ENCODE measurements at places on chromosomes 5 and 9. TPM values are rescaled to one million over a fixed set of nuclear protein-coding genes. Genes with fewer than 3 reads are reported as not detected.
A peak's percentile ranks its signal among the peaks of the same experiment; 100 is the strongest.

KIAA0825 gene
- polyA plus RNA-seq = 0.79 TPM

CMYA5 gene
- polyA plus RNA-seq = 0.29 TPM

DNA sequence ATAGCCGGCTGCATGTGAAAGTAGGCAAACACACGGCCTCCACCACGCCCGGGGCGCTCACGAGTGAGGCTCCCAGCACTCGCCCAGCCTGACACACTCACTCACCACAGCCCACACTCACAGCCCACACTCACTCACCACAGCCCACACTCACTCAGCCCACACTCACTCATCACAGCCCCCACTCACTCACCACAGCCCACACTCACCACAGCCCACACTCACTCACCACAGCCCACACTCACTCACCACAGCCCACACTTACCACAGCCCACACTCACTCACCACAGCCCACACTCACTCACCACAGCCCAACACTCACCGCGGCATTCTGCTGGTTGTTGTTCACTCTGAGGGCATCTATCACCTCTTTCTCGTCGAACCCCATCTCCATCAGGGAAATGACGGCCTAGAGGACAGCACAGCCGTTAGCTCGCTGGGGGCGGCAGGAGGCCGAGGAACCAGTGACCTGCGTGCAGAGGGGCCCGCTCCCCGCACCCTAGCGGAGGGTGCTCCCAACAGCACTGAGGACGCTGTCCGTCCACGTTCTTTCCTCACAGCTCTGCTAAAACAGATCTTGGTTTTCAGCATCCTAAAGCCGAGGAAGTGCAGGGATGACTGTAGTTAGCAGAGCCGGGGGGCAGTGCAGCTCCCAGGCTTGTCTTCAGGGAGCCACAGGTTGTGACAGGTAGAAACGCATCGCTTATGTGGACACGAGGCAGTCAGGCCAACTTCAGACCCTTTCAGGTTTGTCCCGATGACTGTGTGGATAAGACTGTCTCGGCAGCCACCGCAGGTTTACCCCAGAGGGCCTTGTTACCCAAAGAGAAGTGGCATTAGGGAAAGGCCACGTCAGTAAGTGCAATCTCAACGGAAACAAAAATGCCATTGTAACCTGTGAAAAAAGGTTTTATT lies 21.6 kb downstream of the UBAC1 start:
- H3K4me1 ChIP-seq = no peaks in the 10 kb centered on the region
- H3K4me3 ChIP-seq = no peak overlapping the region
- H3K27ac ChIP-seq = no peak overlapping the region
- H3K36me3 ChIP-seq = peaks cover 26% of the 10 kb centered on the region
- DNase-seq = no peak

GRCh38 chr9:111983484-111983908 lies 86.9 kb downstream of the UGCG start:
- no peak for DNase-seq
- H3K36me3 ChIP-seq = no peaks in the 10 kb centered on the region
- H3K27ac ChIP-seq = no peak overlapping the region
- H3K27me3 ChIP-seq = no peaks in the 10 kb centered on the region
- no peaks in the 10 kb centered on the region for H3K4me1 ChIP-seq
- H3K4me3 ChIP-seq = no peak overlapping the region

- no peak overlapping the region for H3K4me3 ChIP-seq
- no peaks in the 10 kb centered on the region for H3K4me1 ChIP-seq
- no peaks in the 10 kb centered on the region for H3K27me3 ChIP-seq
- no peak overlapping the region for H3K27ac ChIP-seq
- DNase-seq = no peak
These were observed 22.3 kb downstream of the ATPSCKMT start for GRCh38 chr5:10227379-10227778.

GRCh38 chr5:55918087-55919035 lies 67.2 kb downstream of the IL31RA start:
- no peaks in the 10 kb centered on the region for H3K27me3 ChIP-seq
- no peak overlapping the region for H3K4me3 ChIP-seq
- DNase-seq = no peak
- H3K4me1 ChIP-seq = no peaks in the 10 kb centered on the region
- H3K36me3 ChIP-seq = no peaks in the 10 kb centered on the region

DNA sequence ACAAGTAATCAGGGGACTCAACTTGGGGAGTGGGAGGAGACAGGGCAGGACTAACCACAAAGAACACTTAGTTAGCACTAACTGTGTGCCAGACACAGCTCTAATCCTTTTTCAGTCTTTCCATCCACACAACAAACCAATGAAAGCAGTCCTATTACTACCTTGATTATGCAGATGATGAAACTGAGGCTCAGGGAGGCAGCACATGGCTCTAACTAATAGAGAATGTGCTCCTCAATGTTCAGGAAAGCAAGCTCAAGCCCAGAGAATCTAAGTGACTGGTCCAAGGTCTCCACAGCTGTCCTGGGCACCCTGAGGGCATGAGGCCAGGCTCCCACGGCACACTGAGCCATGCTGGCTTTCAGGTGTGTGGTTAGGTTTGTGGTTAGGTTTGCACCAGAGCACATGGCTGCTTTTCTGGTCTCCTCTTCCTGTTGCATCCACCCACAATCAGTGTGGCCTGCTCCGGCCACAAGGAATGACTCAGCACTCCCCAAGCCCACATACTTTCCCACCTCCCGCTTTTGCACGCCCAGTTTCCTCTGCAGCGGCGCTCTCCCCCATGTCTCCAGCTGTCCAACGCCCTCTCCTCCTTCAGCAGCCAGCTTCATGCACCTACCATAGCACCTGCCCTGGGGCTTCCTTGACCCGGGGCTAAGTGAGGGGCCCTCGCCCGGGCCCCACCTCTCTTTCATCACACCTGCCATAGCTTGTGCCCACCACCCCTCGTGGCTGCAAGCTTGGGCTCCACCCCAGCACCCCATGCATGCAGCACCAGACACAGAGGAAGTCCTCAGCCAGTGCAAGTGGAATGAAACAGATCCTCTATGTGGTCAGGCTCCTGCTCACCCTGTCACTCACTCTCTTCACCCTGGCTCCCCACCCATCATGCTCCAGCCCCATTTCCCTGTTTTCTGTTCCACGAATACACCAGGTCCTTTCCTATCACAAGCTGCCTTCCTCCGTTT lies 133.1 kb downstream of the GABBR2 start:
- no peak for DNase-seq
- H3K27ac ChIP-seq = no peak overlapping the region
- no peaks in the 10 kb centered on the region for H3K27me3 ChIP-seq
- H3K36me3 ChIP-seq = no peaks in the 10 kb centered on the region

DNA sequence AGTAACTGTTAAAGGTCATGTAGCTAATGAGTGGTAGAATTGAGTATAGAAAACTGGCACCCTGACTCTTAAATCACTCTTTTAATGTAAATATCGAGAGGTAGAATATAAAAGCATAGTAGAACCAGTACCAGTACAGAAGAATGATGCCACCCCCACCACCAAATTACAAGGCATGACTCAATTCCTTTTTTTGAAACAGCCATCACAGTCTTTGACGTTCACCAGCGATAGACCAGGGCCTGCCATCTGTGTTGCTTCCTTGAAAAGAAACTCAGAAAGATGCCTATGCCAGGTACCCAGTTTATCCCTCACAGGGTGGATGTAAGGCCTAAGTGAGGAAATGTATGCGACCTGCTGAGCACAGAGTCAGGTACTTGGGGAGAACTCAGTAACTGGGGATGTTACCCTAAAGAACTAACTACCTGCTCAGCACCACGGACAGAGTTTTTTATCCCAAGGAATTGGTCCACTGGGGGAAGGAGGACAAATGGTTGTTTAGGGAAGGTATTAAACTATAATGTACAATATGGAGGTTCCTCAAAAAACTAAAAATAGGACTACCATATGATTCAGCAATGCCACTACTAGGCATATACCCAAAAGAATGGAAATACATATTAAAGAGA lies 116.5 kb downstream of the BRINP1 start:
- peak; percentile 1 for DNase-seq
- no peaks in the 10 kb centered on the region for H3K36me3 ChIP-seq
- no peak overlapping the region for H3K27ac ChIP-seq
- no peaks in the 10 kb centered on the region for H3K4me1 ChIP-seq
- peaks cover 2% of the 10 kb centered on the region for H3K27me3 ChIP-seq

GRCh38 chr9:35158501-35159280 lies 3.1 kb upstream of the UNC13B start:
- H3K4me3 ChIP-seq = no peak overlapping the region
- peaks cover 3% of the 10 kb centered on the region for H3K4me1 ChIP-seq
- no peak overlapping the region for H3K27ac ChIP-seq
- H3K36me3 ChIP-seq = no peaks in the 10 kb centered on the region
- no peaks in the 10 kb centered on the region for H3K27me3 ChIP-seq

- peak; percentile 47 for DNase-seq
- peaks cover 3% of the 10 kb centered on the region for H3K4me1 ChIP-seq
- no peak overlapping the region for H3K4me3 ChIP-seq
- H3K27me3 ChIP-seq = no peaks in the 10 kb centered on the region
These were observed 162.7 kb downstream of the SYK start for GRCh38 chr9:90964101-90965020.

All from lung (tissue), 17 donors.